Iris pigment epithelial cell (primary cell): ENCODE measurements at places on chromosomes 2 and 18.

DNA sequence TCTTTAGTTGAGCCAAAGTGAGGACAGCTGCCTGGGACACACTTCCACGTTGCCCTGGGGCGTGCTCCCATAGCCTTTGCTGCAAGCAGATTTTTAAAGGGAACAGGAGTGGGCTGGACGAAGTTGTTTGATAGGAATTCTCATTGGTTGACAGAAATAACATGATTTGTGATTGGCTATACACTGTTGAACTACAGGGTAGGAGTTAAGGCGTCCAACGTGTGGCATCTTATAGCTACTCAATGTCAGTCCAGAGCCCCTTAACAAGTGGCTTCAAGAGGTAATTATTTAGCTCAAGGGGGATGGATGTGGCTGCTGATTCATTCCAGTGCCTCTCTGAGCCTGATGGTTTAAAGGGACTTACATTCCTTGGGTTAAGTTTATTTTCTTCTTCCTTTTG is 65.5 kb downstream of the ACAA2 start:
- peak; percentile 44 for DNase-seq

GRCh38 chr2:3625186-3625585 is 30.3 kb downstream of the COLEC11 start:
- DNase-seq: no peak

DNA sequence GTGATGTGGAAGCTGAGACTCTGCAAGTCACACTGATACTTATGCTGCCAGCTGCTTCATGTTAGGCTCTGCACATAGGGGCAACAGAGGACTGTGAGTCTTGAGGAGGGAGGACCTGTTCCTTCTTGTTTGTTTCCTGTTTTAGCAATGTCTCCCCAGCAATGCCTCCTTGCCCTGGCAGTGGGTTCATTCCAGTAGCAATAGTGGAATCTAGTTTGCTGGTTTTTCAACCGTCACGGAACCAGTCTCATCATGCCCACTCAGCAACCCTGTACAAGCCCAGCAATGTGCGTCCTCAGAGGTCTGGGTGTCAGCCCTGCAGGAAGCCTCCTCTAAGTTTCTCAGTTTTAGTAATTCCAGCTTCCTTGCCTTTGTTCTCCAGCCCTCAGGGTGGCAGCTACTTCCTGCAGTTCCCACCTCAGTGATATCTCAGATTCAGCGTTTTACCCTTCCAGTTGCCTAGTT is 20.5 kb upstream of the ITGB6 start:
- no peak for DNase-seq

- DNase-seq: no peak
Measured at GRCh38 chr18:72830109-72830508, 37.7 kb downstream of the NETO1 start.

DNA sequence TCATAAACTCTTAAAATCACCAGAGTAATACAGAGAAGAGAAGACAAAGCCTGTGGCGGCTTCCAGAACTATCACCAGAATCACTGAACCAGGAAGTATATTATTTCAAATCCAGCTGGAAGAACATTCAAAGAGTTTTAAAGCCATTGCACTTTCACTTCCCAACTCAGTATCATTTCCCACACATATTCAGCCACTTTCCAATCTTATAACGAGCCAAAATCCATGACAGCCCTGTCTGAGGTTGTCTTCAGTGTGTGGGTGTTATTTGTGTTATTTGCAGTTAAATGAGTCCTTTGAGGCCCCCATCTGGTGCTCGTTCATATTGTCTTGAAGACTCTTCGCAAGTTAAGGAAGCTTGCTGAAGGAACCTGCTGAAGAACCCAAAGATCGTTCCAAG is 559.9 kb downstream of the TSN start:
- no peak for DNase-seq

DNA sequence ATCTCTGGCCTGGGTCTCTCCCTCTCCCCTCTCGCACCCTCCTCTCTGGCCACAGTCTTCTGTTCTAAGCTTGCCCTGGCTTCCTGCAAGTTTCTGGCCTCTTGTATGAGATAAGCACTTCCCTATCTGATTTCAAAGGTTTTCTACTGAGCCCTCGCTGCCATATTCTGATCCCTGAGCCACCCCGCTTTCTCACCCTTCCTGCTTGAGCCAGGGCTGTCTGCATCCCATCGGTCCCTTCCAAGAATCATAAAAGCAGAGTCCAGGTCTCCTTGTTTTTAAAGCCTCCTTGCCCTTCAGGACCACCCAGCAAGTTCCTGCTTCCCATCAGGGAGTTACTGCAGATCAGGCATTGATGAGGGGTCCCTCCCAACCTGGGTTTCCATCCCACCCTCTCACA is 110.2 kb downstream of the PRKCE start:
- DNase-seq: no peak

DNA sequence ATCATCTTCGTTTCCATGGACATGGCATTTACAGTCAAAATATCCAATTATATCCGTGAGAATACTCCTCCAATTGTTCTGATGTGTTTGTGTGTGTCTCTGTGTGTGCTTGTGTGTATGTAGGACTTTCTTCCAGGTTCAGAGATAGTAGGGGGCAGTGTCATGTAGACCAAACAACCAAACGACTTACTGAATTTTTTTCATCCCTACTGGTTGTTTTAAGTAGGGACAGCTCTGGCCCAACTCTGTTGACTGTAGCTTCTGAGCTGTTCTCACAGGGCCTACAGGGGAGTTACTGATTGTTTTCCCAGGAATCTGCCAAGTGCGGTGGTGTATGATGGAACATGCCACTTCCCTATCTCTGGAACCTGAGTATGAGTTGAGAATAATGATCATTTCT is 69.6 kb downstream of the ETAA1 start:
- DNase-seq: no peak

- peak; percentile 77 for DNase-seq
Measured at GRCh38 chr2:8169443-8169842, 512.4 kb upstream of the ID2 start.

DNA sequence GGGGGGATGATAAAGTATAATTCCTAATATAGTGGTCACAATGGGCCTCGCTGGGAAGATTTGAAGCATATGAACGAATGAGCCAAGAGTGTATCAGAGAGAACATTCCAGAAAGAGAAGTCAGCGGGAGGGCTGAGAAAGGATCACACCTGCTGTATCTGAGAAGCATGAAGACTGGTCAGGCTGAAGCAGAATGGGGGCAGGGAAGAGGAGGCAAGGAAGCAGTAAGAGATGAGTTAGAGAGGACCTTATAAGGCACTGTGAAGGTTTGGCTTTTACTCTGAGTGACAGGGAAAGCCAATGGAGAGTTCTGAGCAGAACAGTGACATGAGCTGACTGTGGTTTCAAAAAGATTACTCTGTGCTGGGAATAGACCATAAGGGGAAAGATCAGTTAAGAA is 73.5 kb downstream of the CHN1 start:
- DNase-seq: peak; percentile 78

DNA sequence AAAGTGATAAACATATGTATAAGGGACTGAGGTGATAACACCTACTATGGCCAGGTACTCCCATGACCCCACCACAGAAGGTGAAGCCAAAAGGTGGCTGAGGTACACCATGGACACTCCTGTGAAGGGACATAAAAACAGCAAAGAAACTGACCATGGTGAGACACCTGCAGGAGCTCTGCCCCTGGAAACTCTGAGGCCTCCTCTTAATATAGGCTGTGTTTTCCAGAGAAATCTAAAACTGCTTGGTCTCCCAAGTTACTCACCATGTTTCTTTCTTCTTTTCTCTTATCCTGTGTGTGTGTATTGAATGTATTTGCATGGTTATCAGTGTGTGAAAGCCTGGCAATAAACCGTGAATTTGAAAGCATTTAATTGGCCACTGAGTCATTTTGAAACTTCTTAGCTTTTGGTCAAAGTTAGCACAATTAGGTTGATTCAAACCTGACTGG is 739.3 kb upstream of the GCFC2 start:
- DNase-seq: no peak

GRCh38 chr2:195489101-195489500 is 167.9 kb upstream of the SLC39A10 start:
- DNase-seq: no peak

DNA sequence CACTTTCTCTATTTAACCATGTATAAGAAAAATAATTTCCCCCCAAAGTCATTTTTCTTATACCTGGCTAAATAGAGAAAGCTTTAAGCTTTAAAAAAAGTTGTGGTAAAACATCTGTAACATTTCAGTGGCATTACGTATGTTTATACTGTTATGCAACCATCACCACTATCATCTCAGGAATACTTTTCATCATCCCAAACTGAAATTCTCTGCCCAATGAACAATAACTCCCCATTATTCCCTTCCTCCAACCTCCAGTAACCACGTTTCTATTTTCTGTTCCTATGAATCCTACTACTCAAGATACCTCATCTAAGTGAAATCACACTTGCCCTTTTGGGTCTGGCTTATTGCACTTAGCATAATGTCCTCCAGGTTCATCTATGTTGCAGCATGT is 1.7 kb upstream of the SLC3A1 start:
- no peak for DNase-seq

DNA sequence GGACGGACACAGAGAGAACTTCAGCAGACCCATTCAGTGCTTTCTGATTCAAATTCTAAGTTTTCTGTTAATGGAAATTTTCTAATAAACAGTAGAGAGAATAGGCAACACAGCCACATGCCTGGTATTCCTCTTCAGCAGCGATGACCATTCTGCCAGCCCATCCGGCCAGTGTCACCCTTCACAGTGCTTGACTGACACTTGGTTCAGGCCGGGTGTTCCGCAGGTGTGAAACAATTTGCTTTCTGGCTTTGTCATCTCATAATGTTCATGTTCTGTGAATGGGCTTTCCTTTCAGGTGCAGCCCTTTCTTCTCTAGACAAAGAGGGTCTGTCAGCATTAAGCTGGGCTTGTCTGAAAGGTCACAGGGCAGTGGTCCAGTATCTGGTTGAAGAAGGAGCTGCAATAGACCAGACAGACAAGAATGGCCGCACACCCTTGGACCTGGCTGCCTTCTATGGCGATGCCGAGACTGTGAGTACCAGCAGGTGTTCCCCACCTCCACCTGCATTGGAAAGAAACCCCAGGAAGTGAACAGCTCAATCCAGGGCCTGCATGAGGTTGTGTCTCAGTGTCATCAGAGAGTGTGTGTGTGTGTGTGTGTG is 67.0 kb downstream of the WDSUB1 start:
- no peak for DNase-seq
